ENCODE measurements at places on chromosomes 6 and 20. TPM values are rescaled to one million over a fixed set of nuclear protein-coding genes. Genes with fewer than 3 reads are reported as not detected.

DNA sequence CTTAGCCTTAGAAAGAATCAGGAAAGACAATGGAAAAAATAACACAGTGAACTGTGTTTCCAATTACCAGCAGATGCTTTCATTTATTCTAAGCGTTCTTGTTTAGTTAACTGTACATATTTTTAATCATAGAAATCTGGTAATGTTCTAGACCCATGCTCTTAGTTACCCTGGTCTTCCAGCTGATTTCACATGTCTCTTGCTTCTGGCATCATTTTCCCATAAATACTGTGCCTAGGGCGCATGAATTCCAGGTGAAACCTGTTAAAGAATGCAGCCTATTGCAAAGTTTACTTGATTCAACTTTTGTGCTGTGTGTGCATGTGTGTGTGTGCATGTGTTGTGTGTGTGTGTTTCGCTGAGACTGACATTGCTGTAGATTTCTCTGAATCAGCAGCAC lies 178.6 kb downstream of the PDE7B start:
- no peak overlapping the region for H3K27ac ChIP-seq
- no peak for DNase-seq
- no peaks in the 10 kb centered on the region for H3K27me3 ChIP-seq
- peaks cover 19% of the 10 kb centered on the region for H3K4me1 ChIP-seq
- no peaks in the 10 kb centered on the region for H3K36me3 ChIP-seq
- H3K4me3 ChIP-seq, result no peak overlapping the region

- H3K36me3 ChIP-seq, result no peaks in the 10 kb centered on the region
- H3K27ac ChIP-seq, result no peak overlapping the region
- H3K4me1 ChIP-seq, result no peaks in the 10 kb centered on the region
- DNase-seq, result no peak
- H3K27me3 ChIP-seq, result no peaks in the 10 kb centered on the region
- H3K4me3 ChIP-seq, result no peak overlapping the region
Observed at GRCh38 chr20:60345106-60345505, 386.9 kb downstream of the CDH26 start.

GRCh38 chr6:165842281-165842936 lies 179.4 kb upstream of the PDE10A start:
- H3K27ac ChIP-seq, result no peak overlapping the region
- no peak for DNase-seq
- no peaks in the 10 kb centered on the region for H3K4me1 ChIP-seq

GRCh38 chr6:148445116-148445515 lies 102.5 kb downstream of the SASH1 start:
- DNase-seq, result no peak
- H3K27me3 ChIP-seq, result no peaks in the 10 kb centered on the region
- H3K36me3 ChIP-seq, result peaks cover 8% of the 10 kb centered on the region
- H3K4me3 ChIP-seq, result no peak overlapping the region
- H3K4me1 ChIP-seq, result peaks cover 76% of the 10 kb centered on the region

DNA sequence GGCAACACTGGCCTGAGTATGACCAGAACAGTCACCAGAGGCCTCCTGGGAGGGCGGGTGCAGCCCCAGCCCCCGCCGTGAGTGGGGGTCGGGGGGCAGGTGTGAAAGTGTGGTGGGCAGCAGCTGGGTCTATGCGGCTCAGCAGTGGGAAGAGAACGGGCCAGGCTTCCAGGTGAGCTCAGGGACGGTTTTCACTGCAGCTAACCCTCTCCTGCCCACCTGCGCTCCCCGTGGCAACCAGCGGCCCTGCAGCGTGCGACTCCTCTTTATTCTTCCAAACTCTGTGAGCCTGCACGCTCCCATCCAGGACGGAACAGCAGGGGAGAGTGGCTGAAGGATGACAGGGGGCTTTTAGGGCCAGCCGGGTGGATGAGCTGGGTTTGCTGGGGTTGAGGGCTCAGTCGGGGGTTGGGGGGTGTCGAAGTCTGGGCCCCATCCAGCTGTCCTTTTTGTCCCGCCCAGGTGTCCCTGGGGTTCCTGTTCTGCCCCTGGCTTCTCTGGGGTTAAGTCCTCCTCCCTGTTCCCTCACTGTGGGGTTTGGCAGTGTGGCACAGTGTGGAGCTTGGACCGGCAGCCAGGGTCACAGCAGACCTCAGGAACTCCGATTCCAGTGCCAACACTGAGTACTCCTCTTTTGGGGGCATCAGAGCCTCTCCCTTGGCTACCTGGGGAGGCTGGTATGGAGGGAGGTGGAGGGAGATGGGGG lies 859 bp upstream of the BIRC7 start:
- H3K27ac ChIP-seq, result no peak overlapping the region
- peaks cover 2% of the 10 kb centered on the region for H3K27me3 ChIP-seq
- H3K36me3 ChIP-seq, result no peaks in the 10 kb centered on the region
- no peak overlapping the region for H3K4me3 ChIP-seq
- H3K4me1 ChIP-seq, result no peaks in the 10 kb centered on the region

GRCh38 chr20:29299811-29300578 lies 1957.5 kb upstream of the DEFB115 start:
- no peaks in the 10 kb centered on the region for H3K27me3 ChIP-seq
- H3K36me3 ChIP-seq, result no peaks in the 10 kb centered on the region
- no peak overlapping the region for H3K4me3 ChIP-seq
- no peak overlapping the region for H3K27ac ChIP-seq

DNA sequence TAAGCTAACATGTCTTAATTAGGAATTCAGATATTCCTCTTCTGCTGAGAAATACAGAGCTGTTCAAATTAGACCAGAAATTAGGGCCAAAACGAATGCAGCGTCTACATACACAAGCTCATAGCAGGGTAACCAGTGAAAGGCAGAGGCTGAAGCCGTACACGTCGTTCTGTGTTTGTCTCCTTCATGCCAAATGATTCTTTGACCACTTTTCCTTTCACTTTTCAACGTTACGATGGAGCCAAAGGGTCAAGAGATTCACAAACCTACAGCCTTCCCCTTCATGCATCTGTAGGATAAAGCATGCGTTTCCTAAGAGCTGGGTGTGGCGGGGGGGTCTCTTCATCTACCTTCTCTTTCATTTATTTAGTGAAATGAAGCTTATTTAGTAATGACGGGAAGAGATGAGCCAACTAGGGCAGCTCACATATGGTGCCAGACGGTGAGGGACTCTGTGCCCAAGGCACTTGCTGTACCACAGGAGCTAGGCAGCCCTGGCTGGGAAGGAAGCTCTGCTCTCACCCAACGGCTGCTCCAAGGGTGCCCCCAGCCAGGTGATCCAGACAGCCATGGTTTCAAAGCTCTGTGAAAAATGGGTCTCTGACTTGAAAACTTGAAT lies 178.0 kb downstream of the ATXN1 start:
- H3K4me3 ChIP-seq, result no peak overlapping the region
- H3K27me3 ChIP-seq, result no peaks in the 10 kb centered on the region
- DNase-seq, result no peak
- H3K27ac ChIP-seq, result no peak overlapping the region

DNA sequence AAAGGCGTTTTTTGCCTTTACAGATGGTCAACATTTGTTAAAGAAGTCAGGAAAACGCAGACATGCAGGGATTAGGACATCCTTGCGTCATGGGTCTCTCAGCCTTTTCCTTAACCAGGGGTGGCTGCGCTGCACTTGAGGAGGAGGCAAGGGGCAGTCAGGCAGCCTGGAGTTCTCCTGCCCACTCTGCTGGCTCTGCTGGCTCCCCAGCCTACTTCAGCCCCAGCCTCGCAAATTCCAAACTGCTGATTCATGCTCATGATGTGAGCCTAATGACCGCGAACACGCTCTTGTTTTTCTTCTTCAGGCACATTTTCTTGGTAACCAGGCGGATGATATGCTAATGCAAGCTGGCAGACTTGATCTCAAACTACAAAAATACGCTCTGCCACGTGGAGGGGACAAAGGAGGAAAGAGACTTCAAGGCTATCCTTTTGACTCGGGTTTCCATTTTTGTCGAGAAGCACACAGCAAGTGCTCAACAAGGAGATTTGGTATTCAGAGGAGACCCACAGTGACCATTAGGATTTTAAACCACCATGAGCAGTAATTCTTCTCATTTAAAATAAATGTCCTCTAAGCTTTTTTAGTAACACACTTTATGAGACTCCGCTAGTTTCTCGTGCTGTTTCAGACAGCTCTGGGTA lies 290.3 kb upstream of the STXBP5 start:
- H3K27ac ChIP-seq, result peak overlapping the region; percentile 99
- no peaks in the 10 kb centered on the region for H3K36me3 ChIP-seq
- peak; percentile 98 for DNase-seq
- peak overlapping the region; percentile 10 for H3K4me3 ChIP-seq
- H3K27me3 ChIP-seq, result no peaks in the 10 kb centered on the region

DNA sequence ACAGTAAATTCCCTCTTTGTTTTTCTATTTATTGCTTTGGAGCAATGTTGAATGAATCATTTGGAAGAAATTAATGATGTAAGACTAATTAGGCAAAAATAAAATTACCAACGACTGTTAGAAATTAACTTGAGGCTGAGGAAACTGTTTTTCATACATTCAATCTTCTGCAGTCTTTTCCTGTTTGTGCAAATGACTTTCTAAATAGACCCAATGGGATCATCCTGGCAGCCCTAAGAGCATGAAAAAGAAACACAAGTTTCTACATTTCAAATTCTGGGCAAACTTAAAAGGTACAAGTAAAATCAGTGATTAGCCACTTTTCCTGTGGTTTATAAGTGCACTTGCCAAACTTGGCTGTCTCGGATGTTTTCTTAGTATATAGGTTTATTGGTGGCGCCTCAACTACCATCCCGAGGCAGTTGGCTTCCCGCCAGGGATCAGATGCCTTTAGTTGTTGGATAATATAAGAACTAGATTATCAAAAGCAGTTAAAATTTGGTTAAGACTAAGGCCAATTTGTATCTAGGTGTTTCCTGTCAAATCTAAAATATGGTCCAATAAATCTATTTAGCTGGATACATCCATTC lies 181.2 kb downstream of the ISM1 start:
- no peak overlapping the region for H3K4me3 ChIP-seq
- no peaks in the 10 kb centered on the region for H3K36me3 ChIP-seq
- peak; percentile 17 for DNase-seq
- no peaks in the 10 kb centered on the region for H3K27me3 ChIP-seq

GRCh38 chr6:20877008-20877937 lies 343.0 kb downstream of the CDKAL1 start:
- no peak overlapping the region for H3K4me3 ChIP-seq
- H3K27ac ChIP-seq, result peak overlapping the region; percentile 85
- H3K36me3 ChIP-seq, result no peaks in the 10 kb centered on the region
- H3K27me3 ChIP-seq, result no peaks in the 10 kb centered on the region
- peak; percentile 94 for DNase-seq
- peaks cover 38% of the 10 kb centered on the region for H3K4me1 ChIP-seq

DNA sequence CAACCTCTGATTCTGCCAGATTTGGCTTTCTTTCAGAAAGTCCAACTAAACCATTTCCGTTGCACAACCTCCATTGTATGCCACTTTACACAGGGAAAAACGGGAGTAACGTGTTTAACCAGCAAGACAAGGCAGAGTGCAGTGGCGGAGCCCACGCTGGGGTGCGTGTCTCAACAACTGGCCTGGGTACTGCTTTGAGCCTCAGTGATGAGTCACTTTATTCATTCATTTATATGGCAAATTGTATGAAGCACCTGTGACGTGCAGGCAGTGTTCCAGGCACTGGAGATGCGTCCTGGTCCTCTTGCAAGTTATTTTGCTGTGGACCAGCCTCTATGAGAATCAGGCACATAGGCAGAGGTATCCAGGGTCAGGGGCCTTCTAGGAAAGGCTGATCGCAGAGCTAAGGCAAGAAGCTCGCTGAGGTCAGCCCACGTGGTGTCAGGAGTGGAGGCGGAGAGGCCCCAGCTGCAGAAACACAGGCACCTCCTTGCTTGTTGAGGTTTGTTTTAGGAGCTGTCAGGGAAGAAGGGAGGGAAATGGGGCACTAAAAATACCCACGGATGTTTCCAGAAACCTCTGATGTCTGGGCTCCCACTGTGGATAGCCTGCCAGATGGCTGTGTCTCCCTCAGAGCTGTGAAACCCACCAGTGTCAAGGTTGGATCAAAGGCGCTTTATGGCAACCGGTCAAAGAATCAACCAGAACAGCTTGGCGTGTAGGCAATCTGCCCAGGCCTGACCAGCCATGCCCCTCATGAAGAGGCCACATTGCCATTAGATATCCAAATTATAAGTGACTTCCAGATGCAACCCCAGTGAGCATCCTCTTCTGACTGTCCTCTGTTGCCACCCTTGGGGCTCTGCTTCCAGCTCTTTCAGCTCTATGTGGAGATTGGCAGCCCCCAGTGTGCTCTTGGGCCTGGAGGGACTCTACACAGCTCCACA lies 157.2 kb downstream of the CD83 start:
- H3K27ac ChIP-seq, result no peak overlapping the region
- no peak for DNase-seq
- no peaks in the 10 kb centered on the region for H3K36me3 ChIP-seq
- no peak overlapping the region for H3K4me3 ChIP-seq

LTA gene
- total RNA-seq, result not detected

HUS1B gene
- total RNA-seq, result 1.2 TPM

C20orf141 gene
- not detected for total RNA-seq

SPINT3 gene
- total RNA-seq, result not detected

BPIFB1 gene
- not detected for total RNA-seq
